Colonic mucosa (tissue), 4 donors: ENCODE measurements at places on chromosomes 7 and 10.
A peak's percentile ranks its signal among the peaks of the same experiment; 100 is the strongest.

DNA sequence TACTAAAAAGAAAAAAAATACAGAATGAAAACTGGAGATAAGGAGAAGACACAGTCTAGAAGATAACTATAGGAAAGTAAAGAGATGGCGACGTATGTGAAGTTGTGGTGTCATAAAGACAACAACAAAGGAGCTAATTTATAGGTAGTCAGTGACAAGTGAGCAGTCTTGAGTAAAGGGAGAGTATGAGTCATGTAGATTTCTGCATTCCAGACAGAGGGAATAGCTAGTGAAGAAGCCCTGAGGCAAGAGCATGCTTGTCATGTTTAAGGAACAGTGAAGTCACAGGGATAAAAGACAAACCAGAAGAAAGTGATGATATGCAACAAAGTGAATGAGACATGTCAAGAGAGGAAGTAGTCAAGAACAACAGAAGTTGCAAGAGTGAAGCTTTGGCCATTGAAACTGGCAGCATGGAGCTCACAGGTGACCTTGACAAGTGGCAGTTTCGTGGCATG lies 2.3 kb upstream of the MIOS start:
- H3K27ac ChIP-seq: no peak overlapping the region
- H3K36me3 ChIP-seq: no peaks in the 10 kb centered on the region
- no peaks in the 10 kb centered on the region for H3K27me3 ChIP-seq
- H3K4me1 ChIP-seq: no peaks in the 10 kb centered on the region

DNA sequence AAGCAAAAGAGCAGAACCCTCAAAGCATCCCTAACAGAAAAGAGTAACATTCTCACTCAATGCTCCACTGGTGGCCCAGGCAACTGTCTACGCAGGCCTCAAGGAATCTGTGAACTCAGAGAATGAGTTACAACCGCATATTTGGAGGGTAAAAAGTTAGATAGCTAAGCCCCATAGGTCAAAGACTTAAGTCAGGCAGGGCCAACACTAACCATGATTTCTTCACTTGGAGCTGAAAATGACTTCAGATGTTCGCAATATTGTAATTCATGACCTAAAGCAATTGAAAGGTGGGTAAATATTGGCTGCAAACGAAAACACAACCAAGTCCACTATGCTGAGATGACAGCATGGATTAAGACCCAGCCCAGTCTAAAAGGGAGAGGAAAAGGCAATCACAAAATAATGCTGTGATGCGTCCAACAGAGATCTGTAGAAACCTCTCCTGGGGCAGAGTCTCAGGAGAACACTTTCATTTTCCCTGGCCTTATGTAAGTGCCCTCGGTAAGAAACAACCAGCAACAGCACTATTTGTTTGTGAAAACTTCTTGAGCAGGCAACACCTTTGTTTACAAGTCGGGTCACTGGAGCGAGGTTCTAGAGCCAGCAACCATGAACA lies 176.5 kb downstream of the TNS3 start:
- peak overlapping the region; percentile 57 for H3K27ac ChIP-seq
- H3K4me1 ChIP-seq: no peaks in the 10 kb centered on the region
- no peak overlapping the region for H3K4me3 ChIP-seq
- H3K27me3 ChIP-seq: no peaks in the 10 kb centered on the region

DNA sequence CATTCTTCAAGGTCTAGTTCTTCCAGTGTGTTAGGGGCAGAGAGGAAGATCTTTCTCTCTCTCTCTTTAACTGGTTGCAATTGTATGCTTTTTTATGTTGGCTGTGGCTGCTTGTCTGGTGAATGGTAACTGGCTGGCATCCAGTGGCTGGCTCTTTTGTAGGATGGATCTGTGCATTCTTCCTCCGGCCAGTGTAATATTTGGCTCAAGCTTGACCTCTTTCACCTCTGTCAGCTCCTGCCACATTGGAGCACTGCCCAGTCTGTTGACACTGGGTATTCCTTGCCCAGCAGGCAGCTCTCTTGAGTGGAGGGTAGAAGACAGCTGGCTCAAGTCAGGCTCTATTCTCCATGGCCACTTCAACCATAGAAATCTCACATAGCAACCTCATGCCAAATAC lies 528.3 kb downstream of the PHTF2 start:
- no peaks in the 10 kb centered on the region for H3K4me1 ChIP-seq
- no peak overlapping the region for H3K27ac ChIP-seq
- no peak overlapping the region for H3K4me3 ChIP-seq

- H3K27ac ChIP-seq: no peak overlapping the region
- no peaks in the 10 kb centered on the region for H3K4me1 ChIP-seq
- no peaks in the 10 kb centered on the region for H3K36me3 ChIP-seq
- no peak overlapping the region for H3K4me3 ChIP-seq
- H3K27me3 ChIP-seq: no peaks in the 10 kb centered on the region
- DNase-seq: no peak
These were observed 167.5 kb downstream of the SEPTIN7 start for GRCh38 chr7:35968140-35968940.
